ENCODE measurements at places on chromosomes 11 and 22.

DNA sequence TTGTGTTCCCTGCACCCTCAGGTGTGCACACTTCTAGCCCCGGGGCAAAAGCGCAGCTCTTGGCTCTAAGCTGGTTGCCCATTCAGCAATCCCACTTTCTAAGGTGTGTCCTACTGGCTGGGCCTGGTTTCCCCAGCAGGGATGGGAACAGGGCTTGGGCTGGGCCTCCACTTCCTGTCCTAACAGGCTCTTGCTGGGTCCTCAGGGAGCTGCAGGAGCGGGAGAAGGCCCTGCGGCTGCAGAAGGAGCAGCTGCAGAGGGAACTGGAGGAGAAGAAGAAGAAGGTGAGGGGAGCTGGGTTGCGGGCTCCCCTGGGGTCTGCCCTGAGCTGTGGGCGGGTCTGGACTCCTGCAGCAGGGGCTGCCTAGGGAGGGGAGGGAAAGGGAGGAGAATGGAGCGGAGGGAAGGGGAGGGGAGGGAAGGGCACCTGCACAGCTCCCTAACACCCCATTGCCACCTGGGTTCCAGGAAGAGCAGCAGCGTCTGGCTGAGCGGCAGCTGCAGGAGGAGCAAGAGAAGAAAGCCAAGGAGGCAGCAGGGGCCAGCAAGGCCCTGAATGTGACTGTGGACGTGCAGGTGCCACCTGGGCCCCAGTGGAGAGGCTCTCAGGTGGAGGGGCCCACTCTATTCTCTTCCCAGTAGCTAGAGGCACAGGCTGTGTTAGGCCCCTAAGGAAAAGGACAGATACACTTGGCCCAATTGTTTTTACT is 24.6 kb downstream of the INCENP start:
- DNase-seq = no peak

DNA sequence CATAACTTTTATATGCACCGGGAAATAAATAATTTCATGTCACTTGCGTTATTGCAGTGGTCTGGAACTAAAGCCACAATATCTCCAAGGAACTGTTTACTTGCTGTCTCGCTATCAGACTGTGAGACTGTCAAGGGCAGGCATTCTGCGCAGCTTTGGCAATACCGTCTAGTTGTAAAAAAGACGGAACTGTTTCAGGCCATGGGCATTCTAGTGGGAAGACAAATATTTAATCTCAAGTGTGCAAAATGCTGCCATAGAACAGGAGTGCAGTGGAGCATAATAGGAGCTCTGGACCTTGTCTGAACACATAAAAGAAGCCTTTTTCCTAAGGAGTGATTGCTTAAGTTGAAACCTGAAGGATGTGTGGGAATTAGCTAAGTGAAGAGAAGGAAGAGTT is 53.8 kb downstream of the PACS1 start:
- no peak for DNase-seq

- no peak for DNase-seq
Measured at GRCh38 chr11:79253280-79253679, 187.6 kb downstream of the TENM4 start.

GRCh38 chr11:121561240-121561639 is 108.5 kb upstream of the SORL1-AS1 start:
- DNase-seq = no peak

DNA sequence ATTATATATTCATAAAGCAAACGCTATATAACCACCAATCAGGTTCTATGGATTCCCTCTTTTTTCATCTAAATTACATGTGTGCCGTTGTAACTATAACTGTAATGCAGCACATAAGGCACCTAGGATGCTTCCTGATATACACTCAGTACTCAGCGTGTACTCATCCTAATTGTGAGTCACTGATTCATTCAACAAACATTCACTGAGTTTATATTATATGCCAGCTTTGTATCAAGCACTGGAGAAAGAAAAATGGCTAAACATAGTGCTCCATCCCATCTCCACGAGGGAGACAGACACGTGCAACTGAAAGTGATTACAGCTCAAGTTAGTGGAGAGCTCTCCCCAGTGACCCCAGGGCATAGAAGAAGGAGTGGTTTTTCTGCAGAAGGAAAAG is 49.9 kb upstream of the SYN3 start:
- DNase-seq = no peak

DNA sequence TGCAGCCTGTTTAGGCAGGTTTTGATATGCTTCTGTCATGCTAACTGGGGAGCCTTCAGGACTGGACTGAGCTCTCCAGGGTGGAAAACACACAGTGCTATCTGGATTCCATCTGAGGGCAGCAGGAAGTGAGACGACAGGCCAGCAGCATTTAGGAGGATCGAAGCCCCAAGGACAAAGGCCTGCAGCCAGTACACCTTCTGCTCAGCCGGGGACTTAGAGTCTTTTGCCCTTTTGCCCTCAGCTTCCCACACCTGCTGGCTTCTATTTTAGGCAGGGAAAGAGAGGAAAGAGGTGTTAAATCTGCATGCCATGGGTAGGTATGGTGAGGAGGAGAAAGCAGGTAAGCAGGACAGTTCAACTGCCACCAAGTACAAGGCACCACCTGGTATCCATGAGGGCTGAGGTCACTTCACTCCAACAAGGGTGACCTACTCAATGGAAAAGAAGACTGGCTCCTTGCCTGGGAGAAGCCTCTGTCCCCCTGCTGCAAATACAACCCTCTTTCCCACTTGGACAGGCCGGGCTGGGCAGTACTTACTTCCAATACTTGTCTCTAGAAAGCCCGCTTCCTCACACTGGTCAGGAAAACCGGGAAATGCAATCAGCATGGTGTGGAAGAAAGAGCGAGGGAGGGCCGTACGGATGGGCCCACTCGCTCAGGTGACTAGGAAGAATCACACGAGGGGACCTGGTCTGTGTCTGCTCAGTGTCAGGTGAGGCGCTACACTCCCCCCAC is 12.3 kb downstream of the LARGE2 start:
- no peak for DNase-seq

- DNase-seq = no peak
Measured at GRCh38 chr22:46948411-46949144, 186.1 kb downstream of the TBC1D22A start.

DNA sequence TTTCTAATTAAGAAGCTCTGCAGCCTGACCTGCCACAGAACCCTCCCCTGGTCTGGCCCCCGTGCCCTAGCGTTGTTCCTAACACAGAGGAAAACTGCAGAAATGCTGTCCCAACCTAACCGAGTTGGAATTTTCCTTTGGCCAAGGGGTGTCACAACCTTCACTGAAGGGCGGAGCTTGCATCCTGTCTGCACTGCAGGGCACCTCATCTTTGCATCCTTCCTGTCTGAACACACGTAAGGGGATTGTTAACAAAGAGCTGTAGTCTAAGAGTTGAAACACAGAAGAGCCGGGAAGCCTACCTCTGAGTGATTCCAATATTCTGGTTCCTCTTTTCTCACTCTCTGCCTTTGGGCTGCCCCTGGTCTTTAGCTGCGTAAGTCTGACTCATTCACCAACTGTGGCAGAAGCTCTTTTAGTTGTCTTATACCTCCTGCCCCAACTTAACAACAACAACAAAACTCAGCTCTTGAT is 1.6 kb downstream of the DIXDC1 start:
- peak; percentile 83 for DNase-seq

DNA sequence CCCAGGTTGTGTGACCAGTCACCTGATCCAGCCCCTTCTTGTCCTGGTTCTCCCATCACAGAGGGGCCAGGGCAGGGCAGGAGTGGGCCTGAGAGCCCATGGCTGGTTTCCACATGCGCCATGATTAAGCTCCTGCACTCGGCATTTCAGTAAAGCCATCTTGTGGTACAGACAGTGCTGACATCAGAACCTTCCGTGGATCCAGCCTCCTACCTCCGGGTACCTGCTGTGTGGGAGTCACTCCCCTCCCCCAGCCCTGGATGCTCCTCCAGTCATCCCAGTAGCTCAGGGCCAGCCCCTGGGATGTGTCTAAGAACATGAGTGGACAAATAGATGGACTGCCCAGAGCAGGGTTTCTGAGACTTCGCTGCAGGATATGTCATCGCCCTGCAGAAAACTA is 22.1 kb upstream of the MGAT3 start:
- no peak for DNase-seq

DNA sequence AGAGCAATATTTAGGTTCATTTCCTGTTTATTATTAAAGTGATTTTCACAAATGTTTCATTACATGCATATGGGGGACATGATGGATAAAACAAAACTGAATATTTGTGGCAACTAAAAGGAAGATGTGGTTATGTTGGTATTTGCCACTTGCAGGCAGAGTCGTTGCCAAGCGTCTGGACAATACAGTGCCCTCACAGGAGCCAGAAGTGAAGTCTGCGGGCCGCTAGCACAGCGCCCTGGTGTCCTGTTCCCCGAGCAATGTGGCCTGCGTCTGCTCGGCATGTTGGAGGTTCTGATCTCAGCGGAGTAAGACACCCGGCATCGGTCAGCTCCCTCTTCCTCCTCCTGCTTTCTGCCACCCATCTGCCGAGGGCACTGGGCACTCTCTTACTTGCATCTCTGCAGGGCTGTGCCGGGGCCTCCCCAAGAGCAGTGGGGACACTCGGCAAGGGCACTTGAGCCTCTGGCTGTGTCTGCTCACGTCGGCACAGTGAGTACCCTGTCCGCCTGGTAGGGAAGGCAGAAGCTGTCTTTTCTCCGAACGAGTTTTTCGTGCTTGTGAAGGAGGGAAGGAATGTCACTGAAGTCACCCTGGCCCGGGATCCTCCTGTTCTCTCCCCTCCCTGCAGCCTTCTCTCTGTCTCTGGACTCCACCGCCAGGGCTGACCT is 10.5 kb upstream of the TTLL12 start:
- peak; percentile 86 for DNase-seq

- no peak for DNase-seq
Measured at GRCh38 chr11:117511931-117512539, 184.4 kb downstream of the CEP164 start.

DNA sequence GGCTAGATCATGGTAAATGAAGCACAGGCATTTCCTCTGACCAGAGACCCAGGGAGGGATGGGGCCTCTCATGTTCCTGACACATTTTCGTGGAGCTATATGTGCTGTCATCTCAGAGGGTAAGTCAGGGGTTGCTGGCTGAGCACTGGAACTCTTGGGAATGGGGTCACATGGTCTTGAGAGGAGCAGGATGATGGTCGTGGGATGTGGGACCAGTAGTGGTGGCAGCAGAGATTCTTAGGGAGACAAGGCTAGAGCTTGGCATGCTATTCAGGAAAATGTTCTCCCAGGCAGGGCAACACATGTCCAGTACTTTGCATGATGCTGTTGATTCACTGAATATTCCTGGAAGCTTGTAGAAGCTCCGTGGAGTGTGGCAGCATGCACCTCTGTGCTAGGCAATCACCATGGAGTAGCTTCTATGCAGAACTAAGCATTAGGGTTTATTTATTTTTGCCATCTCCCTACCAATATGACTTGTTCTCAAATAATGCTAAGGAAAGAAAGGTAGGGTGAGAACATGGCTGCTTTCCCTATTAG is 31.4 kb upstream of the TTC12 start:
- no peak for DNase-seq

GRCh38 chr22:44411226-44412135 is 86.6 kb downstream of the RTL6 start:
- no peak for DNase-seq

DNA sequence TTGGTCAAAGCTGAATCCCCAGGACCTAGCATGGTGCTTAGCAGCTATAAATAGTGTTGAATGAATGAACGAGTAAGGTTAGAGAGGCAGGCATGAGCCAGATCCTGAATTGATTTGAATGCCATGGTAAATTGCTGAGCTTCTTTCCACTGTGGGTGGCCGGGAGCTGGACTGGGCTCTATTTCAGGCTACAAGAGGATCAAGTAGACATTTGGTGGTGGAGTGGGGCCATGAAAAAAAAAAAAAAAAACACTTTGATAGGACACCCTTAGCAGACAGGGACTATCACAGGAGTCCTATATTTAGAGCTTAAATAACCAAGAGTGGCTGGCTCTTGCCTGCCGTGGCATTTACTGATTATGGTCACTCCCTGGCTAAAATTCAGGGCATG is 77.6 kb downstream of the MIAT start:
- DNase-seq = no peak
